ENCODE measurements at places on chromosomes 11 and 22.
A peak's percentile ranks its signal among the peaks of the same experiment; 100 is the strongest.

DNA sequence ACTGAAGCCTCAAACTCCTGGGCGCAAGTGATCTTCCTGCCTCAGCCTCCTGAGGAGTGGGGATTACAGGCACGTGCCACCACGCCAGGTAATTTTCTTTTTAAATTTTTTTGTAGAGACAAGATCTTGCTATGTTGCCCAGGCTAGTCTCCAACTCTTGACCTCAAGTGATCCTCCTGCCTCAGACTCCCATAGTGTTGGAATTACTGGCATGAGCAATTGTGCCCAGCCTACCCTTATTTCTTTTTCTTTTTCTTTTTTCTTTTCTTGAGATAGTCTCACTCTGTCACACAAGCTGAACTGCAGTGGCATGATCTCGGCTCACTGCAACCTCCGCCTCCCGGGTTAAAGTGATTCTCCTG, 63.9 kb downstream of the AAMDC start:
- no peak for DNase-seq

- DNase-seq: no peak
Observed at GRCh38 chr11:120338107-120338933, 2.1 kb downstream of the ARHGEF12 start.

GRCh38 chr11:67056267-67057204, at the start of gene RHOD:
Gene RHOD, plus strand, starts transcription at chr11:67056847. Its CDS starts 56 bp downstream, at chr11:67056903.
- DNase-seq: peak; percentile 28

DNA sequence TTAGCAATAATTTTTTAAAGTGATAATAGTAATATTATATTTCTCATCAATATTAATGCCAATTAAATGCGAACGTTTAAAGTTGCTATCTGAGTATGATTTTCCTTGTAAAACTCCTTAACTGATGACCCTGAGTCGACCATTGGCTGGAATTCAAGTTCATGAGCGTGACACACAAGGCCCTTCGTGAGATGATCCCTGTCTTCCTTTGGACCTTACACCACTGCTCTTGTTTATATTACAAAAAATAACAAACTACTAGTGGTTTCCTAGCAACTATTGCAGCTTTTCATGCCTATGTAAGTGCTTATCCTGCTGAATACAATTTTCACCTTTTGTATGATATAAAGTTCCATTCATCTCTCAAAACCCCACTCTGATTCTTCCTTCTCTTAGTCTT, 752.9 kb downstream of the CNTN5 start:
- DNase-seq: peak; percentile 3

GRCh38 chr11:116733969-116734508, 38.7 kb downstream of the BUD13 start:
- no peak for DNase-seq

- peak; percentile 58 for DNase-seq
Observed at GRCh38 chr22:44620129-44620840, 81.7 kb upstream of the PRR5 start.

- no peak for DNase-seq
Observed at GRCh38 chr11:80082406-80082805, 641.6 kb upstream of the TENM4 start.

DNA sequence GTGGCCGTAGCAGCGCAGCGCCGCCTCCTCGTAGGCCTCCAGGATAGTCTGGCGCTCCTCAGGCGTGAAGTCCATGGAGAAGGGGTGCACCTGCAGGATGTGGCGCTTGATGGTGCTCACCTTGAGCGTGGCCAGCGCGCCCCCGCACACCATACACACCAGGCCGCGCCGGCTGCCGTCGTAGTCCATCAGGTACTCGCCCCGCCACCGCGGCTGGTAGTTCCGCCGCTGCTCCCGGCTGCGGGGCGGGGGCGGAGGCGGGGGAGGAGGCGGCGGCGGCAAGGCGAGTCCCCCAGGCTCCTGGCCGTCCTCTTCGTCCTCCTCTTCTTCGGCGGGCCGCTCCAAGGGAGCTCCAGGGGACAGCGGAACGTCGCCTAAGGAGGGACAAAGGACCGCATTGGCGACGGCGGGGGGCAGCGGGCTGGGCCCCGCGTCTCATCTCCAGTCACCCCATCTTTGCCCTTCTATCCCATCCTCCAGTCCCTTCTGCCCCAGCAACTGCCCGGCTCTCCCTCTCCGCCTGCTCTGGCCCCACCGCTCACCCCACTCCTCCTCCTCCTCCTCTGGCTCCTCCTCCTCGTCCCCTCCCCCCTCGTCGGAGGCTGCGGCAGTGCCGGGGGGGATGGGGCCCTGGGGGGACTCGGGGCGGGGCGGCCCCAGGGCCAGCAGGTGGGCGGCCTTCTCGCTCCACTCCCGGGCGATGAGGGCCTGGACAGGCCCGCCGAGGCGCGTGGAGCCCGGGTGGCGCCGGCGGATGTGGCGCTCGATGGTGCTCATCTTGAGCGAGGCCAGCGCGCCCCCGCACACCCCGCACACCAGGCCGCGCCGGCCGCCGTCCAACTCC, 4.9 kb downstream of the ZFTA start:
- DNase-seq: no peak

GRCh38 chr11:74605403-74605802, 13.0 kb downstream of the POLD3 start:
- DNase-seq: no peak

GRCh38 chr11:34680206-34680605, 59.3 kb downstream of the EHF start:
- peak; percentile 4 for DNase-seq
